ENCODE measurements at places on chromosomes 6 and 20. TPM values are rescaled to one million over a fixed set of nuclear protein-coding genes. Genes with fewer than 3 reads are reported as not detected.
A peak's percentile ranks its signal among the peaks of the same experiment; 100 is the strongest.

- DNase-seq = no peak
Observed at GRCh38 chr6:108630050-108630714, 69.5 kb downstream of the FOXO3 start.

DNA sequence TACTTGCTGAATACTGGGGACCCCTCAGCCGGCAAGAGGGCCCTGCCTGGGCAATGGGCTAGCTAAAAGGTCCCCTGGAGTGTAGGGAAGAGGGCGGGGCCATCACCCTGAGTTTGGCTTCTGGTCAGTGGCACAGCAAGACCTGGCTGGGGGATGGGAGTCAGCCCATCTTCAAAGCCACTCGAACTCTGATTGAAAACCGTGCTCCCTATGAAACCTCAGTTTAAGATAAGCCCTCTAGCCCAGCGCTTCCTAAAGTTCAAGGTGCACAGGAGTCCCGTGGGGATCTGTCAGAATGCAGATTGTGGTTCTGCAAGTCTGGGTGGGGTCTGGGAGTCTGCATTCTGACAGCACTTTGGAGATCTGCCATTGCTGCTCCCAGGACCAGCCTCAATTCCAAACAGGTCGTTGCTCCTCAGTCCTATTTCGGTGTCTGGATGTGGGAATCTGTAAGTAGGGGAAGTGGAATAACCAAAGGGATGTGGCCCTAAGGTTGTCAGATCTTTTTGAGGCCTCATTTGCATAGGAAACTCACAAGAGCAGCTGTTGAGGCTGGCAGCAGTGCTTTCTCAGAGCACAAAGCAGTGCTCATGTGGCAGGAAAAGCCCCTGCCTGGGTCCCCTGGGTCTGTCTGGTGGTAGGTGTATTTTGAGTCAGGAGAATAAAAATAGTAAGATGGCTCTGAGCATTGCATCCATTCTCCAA lies 85.3 kb upstream of the SCP2D1 start:
- DNase-seq = no peak

- DNase-seq = no peak
Observed at GRCh38 chr6:101001012-101001411, 119.9 kb upstream of the ASCC3 start.

- no peak for DNase-seq
Observed at GRCh38 chr6:79586548-79586947, 44.6 kb upstream of the SH3BGRL2 start.

DNA sequence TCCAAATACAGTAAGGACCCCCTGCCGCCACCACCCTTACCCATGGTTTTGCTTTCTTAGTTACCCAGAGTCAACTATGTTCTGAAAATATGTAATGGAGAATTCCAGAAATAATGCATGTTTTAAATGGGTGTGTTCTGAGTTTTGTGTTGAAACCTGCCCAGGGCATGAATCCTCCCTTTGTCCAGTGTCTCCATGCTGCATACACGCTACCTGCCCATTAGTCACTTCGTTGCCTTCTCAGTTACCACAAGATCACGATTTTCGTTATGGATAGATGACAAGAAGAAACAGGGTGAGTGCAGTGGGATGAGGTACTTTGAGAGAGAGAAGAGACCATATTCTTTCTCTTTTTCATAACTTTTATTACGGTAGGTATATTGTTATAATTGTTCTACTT lies 10.6 kb downstream of the FARS2 start:
- no peak for DNase-seq

DNA sequence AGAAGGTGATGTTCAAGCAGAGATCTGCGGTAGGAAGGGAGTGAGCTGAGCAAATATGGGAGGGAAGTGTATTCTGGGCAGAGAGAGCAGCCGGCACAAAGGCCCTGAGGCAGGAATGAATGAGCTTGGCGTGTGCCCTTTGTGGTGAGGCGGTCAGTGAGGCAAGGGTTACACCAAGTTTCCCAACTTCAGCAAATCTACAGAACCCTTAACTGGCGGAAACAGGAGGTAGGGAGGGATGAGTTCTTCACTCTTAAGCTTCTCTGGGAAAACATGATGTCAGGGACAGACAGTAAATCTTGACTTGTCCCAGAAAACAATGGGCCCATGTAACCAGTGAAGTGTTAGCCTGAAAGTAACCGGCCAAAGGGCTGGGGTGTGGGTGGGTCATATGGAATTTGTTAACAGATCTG lies 97.1 kb upstream of the PTPN1 start:
- no peak for DNase-seq

The SYNJ2 gene
- total RNA-seq = 13.1 TPM

GRCh38 chr6:17865798-17866725 lies 121.4 kb downstream of the KIF13A start:
- peak; percentile 61 for DNase-seq

- no peak for DNase-seq
Observed at GRCh38 chr20:289693-290083, 862 bp downstream of the C20orf96 start.

All from heart left ventricle (tissue), 16 donors.